ENCODE measurements at places on chromosomes 6 and 20.

- DNase-seq, result no peak
Observed at GRCh38 chr6:84156306-84156705, 71.1 kb downstream of the CEP162 start.

DNA sequence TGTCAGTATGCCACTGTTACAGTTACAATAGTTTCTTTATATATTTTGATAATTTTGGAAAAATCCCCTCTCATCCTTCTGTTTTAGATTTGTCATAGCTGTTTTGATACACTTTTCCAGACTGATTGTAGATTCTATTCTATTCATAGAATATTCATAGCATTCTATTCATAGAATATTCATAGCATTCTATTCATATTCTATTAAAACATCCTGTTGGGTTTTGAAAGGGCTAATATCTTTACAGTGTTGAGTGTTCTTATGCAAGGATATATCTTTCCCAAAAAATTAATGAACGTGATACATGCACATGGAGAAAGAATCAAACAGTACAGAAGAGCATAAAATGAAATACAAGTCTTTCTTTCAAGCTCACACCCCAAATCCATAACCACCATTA is 38.0 kb downstream of the MACROD2 start:
- DNase-seq, result no peak

- no peak for DNase-seq
Observed at GRCh38 chr6:157233686-157234085, 89.6 kb downstream of the TMEM242 start.

DNA sequence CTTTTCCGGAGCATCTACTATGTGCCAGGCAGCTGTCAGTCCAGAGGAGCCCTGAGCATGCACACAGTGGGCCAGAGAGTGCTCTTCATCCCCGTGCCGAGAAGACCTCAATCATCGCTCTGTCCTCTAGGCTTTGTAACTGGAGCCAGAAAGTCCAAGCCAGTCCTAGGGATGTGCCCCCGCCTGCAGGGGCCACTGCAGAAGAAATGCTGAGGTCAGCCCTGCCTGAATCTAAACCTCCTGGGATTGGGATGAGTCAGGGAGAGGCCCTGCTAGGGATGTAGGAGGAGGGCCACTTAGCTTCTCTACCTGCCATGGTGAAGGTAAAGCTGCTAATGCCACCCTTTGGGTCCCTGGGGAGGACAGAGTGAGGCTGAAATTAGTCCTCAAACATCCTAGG is 146.8 kb downstream of the CDC5L start:
- DNase-seq, result no peak

DNA sequence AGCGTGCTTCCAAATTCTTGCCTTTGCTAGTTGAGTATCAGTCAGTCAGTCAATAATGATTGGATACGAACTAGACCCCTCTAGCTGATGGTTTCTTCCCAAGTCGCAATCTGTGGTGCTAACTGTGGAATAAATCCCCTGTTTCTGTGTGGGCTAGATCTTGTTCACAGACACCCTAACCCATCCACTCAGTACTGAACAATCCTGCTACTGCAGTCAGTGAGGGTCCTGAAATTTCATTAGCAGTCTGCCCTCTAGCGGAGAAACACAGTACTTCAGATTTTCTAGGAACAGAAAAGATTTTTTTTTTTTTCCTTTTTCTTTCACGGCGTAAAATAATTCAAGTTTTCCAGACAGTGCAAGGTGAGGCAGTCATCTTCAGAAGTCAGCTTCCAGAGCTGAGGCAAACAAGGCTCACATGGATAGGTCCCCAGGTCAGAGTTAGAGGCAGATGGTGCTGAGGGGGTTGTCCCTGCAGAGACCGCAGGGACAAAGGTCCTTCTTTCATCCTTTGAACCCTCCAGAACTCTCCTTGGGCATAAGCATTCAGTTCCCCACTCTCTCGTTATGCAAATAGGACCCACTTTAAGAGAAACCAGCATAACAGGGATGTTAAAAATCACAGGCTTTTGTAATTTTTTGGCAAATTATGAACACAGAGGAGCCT is 119.6 kb downstream of the SCML4 start:
- DNase-seq, result peak; percentile 50

- DNase-seq, result no peak
Observed at GRCh38 chr20:39983183-39983582, 705.9 kb downstream of the MAFB start.

Data from Kasumi-1 (cell line).